ENCODE measurements at places on chromosomes 2 and 18.
A peak's percentile ranks its signal among the peaks of the same experiment; 100 is the strongest.

GRCh38 chr2:186841940-186842339 lies 7.0 kb downstream of the ZSWIM2 start:
- peak; percentile 75 for DNase-seq

DNA sequence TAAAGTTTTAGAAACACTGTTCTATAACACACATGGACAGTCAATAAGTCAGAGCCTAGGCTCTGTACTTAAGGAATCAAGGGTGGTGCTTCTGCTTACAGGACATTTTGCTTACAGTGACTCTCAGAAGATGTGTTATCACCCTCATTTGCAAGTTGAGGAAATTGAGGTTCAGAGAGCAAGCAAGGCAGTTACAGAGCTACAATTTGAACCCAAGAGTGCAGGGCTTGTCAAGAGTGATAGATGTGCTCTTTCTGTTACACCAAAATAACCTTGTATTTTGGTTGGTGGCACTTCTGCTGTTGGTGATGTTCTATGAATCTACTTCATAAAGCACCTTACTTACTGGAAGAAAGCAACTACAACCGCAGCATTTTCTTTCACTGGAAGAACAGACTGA lies 170.2 kb downstream of the THADA start:
- DNase-seq, result no peak

DNA sequence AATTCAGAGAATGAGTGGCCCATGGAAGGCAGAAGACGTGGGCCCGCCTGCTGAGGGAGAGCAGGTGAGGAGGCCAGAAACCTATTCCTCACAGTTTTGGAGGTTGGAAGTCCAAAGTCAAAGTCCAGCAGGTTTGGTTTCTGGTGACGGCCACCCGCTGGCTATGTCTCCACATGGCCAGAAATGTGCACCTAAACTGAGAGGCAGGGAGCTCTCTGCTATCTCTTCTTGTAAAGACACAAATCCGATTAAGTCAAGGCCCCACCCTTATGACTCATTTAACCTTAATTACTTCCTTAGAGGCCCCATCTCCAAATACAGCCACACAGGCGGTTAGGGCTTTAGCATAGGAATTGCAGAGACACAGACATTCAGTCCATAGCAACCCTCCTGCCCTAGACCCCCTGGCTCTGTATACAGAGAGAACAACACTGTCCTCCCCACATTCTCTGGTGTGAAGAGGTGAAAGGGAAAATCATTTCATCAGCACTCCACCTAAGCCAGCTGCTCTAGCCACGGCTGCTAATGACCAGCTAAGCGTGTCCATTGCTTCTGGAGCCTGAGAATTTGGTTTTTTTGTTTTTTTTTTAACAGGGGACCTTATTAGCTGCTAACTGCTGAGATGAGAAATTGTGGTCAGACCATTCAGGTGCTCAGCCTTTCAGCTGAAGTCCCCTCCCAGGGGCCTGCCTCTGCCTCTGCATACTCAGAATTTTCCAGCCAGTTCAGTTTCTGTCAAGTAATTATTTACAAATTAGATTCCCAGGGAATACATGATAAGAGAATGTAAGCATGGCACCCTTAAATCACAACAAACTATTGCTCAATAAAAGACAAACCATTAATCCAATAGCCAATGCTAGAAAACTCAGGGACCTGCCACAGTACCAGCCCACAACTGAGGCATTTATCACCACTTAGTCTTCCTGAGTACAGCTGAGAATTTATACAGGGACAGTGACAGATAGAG lies 368.7 kb upstream of the ID2 start:
- no peak for DNase-seq

DNA sequence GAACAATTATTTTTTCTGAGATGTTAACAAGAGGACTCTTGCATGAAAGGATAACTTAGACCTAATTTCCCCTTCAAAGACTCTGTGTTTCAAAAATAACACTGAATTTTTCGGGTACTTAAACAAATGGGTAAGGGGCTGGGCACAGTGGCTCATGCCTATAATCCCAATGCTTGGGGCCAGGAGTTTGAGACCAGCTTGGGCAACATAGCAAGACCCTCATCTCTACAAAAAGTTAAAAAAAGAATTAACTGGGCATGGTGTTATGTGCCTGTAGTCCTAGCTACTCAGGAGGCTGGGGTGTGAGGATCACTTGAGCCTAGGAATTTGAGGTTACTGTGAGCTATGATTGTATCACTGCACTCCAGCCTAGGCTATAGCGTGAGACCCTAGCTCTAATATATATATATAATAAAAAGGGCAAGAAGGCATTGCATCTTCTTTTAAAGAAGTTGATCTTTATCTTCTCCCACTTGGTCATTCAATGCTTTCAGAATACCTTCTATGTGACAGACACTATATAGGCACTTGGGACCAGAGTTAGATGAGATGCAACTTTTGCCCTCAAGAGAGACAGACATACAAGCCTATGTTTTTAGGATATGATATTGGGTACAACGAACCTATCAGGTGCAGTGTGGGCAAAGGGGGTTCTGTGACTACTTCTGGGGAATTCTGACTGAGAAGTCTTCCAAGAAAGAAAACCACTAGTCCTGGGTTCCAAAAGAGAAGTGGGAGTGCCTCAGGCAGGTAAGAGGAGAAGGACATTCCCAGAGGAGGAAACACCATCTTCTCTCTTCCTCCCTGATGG lies 120.0 kb downstream of the MYCN start:
- DNase-seq, result no peak

DNA sequence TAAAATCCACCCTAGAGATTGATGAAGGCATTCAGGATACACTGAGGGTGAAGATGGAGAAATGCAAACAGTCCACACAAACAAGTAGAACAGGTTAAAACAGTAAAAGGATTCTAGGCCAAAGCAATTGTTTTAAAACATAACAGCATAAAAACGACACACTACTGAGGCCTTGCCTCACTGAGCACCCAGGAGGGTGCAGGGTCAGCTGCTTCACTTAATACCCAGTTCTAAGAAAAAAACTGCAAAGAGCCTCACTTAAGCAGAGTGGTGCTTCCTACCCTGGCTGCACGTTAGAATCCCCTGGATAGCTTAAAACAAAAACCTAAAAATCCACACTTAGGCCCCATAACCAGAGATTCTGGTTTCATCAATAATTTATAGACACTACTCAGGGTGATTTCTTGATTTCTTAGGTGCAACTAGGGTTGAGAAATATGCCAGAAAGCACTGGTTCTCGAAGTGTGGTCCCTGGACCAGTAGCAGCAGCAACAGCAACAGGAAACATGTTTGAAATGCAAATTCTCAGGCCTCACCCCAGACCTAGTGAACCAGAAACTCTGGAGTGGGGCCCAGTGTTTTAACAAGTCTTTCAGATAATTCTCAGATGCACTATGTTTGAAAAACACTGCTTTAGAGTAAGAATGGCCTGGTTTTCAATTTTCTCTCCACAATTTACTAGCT lies 279.1 kb downstream of the ZEB2 start:
- no peak for DNase-seq

- DNase-seq, result no peak
These were observed 310.3 kb upstream of the DLGAP1 start for GRCh38 chr18:4765401-4765800.

DNA sequence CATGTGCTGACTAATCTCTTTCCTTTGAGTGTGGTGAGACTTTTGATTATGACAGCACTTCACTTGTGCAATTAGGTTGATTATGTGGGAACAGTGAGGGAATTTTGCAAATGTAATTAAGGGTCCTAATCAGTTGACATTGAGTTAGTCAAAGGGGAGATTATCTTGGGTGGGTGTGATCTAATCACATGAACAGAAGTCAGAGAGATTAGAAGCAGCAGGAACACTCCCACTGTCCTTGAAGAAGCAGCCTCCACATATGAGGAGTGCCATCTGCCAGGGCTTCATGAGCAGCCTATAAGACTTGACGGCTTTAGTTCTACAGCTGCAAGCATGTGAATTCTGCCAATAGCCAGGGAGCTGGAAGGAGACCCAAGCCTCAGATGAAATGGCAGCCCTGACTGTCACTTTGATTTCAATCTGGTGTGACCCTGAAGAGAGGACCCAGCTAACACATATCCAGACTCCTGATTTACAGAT lies 89.4 kb upstream of the APCDD1 start:
- no peak for DNase-seq
